Hematopoietic multipotent progenitor cell treated with erythropoietin and hydrocortisone succinate and interleukin-3 and kit ligand, for 4 days (in vitro differentiated cells): ENCODE measurements at places on chromosomes 3 and 15.

GRCh38 chr3:54042259-54042823 is 80.0 kb upstream of the CACNA2D3 start:
- no peak for DNase-seq

DNA sequence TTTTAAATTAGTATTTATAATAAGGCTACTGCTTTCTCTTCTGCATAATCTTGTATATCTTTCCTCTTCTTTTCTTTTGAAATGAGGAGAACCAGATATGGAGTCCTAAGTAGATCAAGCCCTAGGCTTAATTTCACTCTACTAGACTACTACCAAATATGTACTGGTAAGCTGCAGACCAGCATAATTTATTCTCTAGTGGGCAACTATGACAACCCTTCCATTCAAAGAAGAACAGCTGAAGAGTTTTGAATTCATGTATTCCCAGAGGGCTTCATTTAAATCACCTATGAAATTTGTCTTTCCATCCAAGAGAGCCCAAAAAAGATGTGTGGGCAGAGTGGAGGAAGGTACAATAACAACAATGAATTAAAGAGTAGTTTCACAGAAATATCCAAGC is 10.0 kb downstream of the RAD18 start:
- no peak for DNase-seq

DNA sequence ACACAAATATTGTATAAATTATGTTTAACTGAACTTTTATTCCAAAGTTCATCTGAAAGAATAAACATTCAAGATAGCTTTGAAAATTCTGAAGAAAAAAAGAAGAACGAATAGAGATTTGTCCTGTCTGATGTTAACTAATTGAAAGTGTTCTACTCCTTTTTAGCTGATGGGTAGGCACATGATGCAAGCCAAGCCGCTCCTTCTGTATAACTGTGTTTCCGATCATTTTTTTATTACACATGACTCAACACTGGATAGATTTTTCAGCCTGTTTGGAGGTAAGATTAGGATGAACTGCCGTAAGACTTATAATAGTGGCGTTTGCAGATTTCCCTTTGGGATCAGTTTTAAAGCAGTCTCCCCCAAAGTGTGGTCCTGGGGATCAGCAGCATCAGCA is 19.0 kb downstream of the NSUN3 start:
- DNase-seq = no peak

GRCh38 chr3:182212479-182213076 is 500.9 kb downstream of the SOX2 start:
- no peak for DNase-seq

DNA sequence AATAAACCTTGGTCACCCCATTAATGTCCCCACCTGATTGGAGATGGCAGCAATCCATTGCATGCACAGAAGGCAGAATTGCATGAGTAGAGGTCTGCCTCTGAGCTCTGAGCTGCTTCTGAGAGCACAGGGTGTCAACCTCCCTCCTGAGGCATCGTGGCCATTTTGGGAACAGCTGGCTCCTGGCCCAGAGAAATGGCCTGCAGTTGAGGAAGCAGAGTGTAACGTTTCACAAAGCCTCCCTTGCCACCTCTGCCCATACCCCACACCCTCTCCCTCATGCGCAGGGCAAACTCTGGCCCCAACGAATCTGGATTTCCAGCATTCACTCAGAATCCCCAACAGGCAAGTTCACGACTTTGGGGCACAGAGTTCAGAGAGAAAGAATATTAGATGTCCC is 198.9 kb downstream of the ADAMTS9 start:
- DNase-seq = no peak

GRCh38 chr3:85560088-85560785 is 601.4 kb downstream of the CADM2 start:
- no peak for DNase-seq

GRCh38 chr3:15276028-15276724 is 56.2 kb downstream of the SH3BP5 start:
- DNase-seq = no peak

- DNase-seq = no peak
These were observed 113.2 kb upstream of the MYO5C start for GRCh38 chr15:52408823-52409222.

- DNase-seq = no peak
These were observed 18.6 kb downstream of the UBE2Q2 start for GRCh38 chr15:75861750-75862402.

DNA sequence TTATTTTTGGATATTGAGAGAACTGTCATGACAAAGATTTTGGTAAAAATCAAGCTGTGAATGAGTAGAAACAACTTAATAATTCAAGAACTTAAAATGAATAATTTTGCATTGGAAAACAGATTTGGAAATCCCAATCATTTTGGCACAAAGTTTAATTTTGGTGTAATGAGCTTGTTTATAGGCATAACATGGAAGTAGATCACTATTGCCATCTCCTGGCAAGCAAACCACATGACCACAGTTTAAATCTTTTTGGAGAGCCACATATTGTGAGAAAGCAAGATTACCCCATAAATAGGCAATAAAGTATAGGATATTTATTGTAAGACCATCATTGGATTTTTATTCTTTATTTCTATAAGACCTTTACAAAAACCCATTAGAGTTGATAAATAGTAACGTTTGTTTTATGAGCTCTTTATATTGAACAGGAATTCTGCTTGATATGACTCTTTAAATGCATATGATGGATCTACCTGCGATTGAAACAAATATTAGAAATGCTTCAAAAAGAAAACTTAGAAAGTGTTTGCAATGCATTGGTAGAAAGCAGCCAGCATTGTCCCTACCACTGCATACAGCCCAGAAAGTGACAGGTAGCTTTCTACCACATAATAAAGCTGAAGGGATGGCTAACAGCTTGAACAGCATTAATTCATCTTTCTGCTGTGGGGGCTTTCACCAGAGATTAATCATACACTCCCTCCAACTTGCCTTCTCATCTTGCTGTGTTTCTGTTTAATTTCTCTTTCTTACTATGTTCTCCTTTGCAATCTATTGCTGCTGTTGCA is 766.8 kb downstream of the TBL1XR1 start:
- DNase-seq = peak; percentile 66

- DNase-seq = peak; percentile 29
These were observed 227.5 kb upstream of the MDFIC2 start for GRCh38 chr3:70539908-70540307.

DNA sequence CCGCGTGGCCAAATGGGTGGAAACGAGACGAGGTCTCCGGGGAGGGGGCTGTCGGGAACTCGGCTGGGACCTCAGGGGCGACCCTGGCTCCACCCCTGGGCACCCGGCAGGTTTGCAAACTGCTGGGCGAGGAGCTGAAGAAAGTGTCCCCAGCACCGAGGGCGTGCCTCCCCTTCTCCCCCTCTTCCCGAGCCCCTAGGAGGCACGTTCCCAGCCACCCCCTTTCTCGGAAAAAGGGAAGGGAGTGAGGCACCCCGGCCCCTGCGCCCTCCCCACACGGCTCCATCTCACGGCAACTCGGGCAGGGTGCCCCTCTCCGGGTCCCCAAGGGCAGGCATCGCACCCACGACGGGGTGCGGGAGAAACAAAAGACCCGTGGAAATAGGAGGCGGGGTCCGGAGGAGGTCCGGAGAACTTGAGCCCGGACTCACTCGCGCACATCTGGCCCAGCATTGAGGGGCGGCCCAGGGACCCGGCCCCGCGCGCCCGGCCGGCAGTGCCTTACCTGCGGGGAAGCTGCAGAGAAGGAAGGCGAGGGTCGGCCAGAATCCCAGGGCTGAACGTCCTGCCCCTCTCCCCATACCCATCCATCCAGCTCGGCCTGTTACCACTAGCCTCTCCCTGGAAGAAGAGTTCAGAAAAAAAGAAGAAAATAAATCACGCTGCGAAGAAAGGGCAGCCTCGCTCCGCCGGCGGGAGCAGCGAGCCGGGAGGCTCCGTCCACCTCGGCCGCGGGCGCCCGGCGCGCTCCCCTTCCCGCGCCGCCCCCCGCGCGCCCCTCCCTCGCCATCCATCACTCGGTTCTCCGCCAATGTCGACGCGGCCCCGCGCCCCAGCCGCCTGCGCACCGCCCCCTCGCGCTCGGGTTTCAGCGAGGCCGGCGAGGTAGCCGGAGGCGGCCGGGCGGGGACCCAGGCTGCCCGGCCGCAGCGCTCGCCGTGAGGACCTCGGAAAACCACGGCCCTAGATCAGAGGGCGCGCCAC is 16.3 kb downstream of the RGMA start:
- DNase-seq = peak; percentile 60

- DNase-seq = no peak
These were observed 81.8 kb downstream of the PLSCR2 start for GRCh38 chr3:146387566-146387965.

GRCh38 chr3:152359385-152360248 is 90.9 kb downstream of the MBNL1 start:
- no peak for DNase-seq

DNA sequence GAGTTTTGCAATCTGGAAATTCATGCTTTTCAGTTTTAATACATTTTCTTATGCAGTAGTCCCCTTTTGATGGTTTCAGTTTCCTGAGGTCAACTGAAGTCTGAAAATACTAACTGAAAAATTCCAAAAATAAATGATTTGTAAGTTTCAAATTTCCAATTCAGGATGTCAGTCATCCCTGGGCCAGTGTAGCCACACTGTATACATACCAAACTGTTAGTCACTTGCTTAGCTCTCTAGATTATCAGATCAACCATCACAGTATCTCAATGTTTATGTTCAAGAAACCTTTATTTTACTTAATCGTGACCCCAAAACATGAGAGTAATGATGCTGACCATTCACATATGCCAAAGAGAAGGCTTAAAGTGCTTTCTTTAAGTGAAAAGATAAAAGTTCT is 715.5 kb downstream of the GBE1 start:
- no peak for DNase-seq

DNA sequence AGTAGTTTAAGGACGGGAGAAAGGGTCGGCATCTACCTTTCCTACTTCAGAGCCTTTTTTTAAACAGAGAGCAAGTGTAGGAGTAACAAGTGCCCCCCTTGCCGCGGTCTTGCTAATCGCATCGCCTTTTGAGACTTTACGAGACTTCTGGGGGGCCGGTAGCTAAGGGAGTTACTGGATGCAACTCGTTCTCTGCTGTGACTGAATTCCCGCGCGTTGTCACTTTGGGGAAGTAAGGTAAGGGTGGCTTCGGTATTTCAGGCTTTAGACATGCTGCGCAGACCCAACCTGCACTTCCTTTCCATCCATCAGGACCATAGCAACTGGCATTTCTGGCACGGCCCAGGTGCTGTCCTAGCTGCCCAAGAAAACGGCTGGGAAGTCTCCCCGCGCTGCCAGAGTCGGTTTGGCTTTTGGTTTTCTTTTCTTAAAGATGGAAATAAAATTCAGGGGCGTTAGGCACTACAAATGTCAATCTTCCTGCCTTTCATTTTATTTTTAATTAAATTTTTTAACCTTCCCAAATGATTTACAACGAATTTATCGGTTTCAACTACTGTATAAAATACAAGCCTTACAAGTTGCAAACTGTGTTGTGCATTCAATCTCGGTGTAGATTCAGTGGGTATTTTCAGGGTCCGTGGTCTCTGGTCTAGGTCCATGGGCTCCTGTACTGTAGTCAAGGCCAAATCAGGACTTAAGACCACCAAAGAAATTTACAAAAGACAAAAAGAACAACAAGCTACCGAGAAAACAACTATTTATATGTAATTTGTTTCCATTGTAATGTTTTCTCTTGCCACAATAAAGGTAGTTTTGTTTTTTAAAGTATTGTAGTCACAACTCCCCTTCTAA is 3.5 kb downstream of the MECOM start:
- DNase-seq = peak; percentile 51
